Mesothelial cell of epicardium (in vitro differentiated cells): ENCODE measurements at places on chromosomes 7 and 10. TPM values are rescaled to one million over a fixed set of nuclear protein-coding genes. Genes with fewer than 3 reads are reported as not detected.

The FBXL13 gene
- 3.6 to 4.7 TPM (median 3.8 TPM) in 3 replicates for total RNA-seq

GRCh38 chr7:77542409-77542808, 5.3 kb downstream of the PTPN12 start:
- no peak overlapping the region for H3K4me3 ChIP-seq
- peak overlapping the region; percentile 23 for H3K27ac ChIP-seq
- peaks cover 42% of the 10 kb centered on the region for H3K4me1 ChIP-seq
- no peaks in the 10 kb centered on the region for H3K27me3 ChIP-seq
- H3K36me3 ChIP-seq = no peaks in the 10 kb centered on the region
- DNase-seq = no peak

GRCh38 chr7:1665549-1666316, 4.3 kb upstream of the ELFN1 start:
- H3K27ac ChIP-seq = no peak overlapping the region
- no peak overlapping the region for H3K4me3 ChIP-seq
- H3K36me3 ChIP-seq = no peaks in the 10 kb centered on the region
- peak; percentile 44 for DNase-seq
- peaks cover 6% of the 10 kb centered on the region for H3K4me1 ChIP-seq

- no peaks in the 10 kb centered on the region for H3K27me3 ChIP-seq
- H3K36me3 ChIP-seq = peaks cover 14% of the 10 kb centered on the region
- peaks cover 9% of the 10 kb centered on the region for H3K4me1 ChIP-seq
- DNase-seq = no peak
- no peak overlapping the region for H3K4me3 ChIP-seq
Measured at GRCh38 chr7:40058026-40058425, 76.4 kb downstream of the MPLKIP start.

GRCh38 chr7:631964-632830, 94.3 kb upstream of the DNAAF5 start:
- no peaks in the 10 kb centered on the region for H3K27me3 ChIP-seq
- no peak overlapping the region for H3K27ac ChIP-seq
- no peak for DNase-seq
- no peaks in the 10 kb centered on the region for H3K4me1 ChIP-seq
- H3K36me3 ChIP-seq = peaks cover 2% of the 10 kb centered on the region
- H3K4me3 ChIP-seq = no peak overlapping the region

The CRYGN gene
- total RNA-seq = 9.4 to 12.2 TPM (median 10.5 TPM) in 3 replicates

The GIMAP5 gene
- total RNA-seq = not detected in 3 replicates

The GRM3 gene
- total RNA-seq = not detected in 3 replicates

The CPEB3 gene
- 2.6 to 3.0 TPM (median 2.6 TPM) in 3 replicates for total RNA-seq

GRCh38 chr7:102892631-102893278, 20.0 kb upstream of the LRRC17 start:
- no peaks in the 10 kb centered on the region for H3K36me3 ChIP-seq
- DNase-seq = no peak
- peaks cover 56% of the 10 kb centered on the region for H3K4me1 ChIP-seq

GRCh38 chr10:31708474-31708873, 220.2 kb downstream of the ARHGAP12 start:
- H3K4me3 ChIP-seq = no peak overlapping the region
- peaks cover 15% of the 10 kb centered on the region for H3K36me3 ChIP-seq
- H3K4me1 ChIP-seq = peaks cover 21% of the 10 kb centered on the region
- no peak for DNase-seq

The ANKRD30A gene
- not detected in 3 replicates for total RNA-seq

GRCh38 chr7:24299192-24299591, 15.2 kb downstream of the NPY start:
- no peak overlapping the region for H3K27ac ChIP-seq
- H3K27me3 ChIP-seq = no peaks in the 10 kb centered on the region
- H3K36me3 ChIP-seq = no peaks in the 10 kb centered on the region
- no peaks in the 10 kb centered on the region for H3K4me1 ChIP-seq
- no peak for DNase-seq

DNA sequence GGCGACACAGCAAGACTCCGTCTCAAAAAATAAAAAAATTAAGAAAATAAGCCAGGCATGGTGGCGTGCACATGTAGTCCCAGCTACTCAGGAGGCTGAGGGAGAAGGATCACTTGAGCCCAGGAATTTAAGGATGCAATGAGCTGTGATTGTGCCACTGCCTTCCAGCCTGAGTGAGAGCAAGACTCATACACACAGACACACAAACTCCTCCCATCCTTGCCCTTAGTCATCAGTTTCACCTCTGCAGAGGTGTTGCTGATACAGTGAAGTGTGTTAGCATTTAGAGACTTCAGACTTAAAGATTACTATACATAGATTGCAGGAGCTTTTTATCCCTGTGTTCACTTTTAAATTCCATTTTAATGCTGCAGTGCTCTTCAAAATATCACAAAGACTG, 5.5 kb upstream of the H2AZ2 start:
- no peak overlapping the region for H3K27ac ChIP-seq
- no peaks in the 10 kb centered on the region for H3K27me3 ChIP-seq
- peaks cover 8% of the 10 kb centered on the region for H3K4me1 ChIP-seq

DNA sequence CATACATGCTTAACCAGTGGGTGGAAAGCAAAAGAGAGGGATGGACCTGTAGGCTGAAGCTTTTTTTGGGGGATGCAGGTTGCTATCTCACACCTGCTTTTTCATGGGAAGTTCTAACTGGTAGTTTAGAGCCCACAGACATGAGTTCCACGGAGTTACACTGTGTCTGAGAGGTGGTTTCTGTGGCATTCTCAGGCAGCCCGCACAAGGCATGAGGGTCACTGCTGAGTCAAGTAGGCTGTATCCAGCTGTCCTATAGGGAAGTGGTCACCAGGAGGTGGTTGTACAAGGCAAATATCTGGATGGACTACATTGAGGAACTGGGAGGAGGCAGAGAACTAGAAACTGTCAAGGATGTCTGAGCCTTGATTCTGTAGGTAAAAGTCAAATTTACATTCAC, 351.0 kb upstream of the POM121L12 start:
- H3K27me3 ChIP-seq = no peaks in the 10 kb centered on the region
- H3K4me3 ChIP-seq = no peak overlapping the region
- H3K36me3 ChIP-seq = no peaks in the 10 kb centered on the region
- H3K27ac ChIP-seq = no peak overlapping the region

DNA sequence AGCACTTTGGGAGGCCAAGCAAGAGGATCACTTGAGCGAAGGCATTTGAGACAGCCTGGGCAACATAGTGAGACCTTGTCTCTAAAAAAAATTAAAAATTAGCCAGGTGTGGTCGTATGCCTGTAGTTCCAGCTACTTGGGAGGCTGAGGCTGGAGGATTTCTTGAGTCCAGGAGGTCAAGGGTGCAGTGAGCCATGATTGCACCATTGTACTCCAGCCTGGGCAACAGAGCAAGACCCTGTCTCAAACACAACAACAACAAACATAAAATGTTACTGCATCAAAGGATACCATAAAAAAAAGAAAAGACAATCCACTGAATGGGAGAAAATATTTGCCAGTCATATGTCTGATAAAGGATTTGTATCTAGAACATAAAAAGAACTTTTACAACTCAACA, 60.5 kb downstream of the TACR2 start:
- no peak overlapping the region for H3K27ac ChIP-seq
- no peak overlapping the region for H3K4me3 ChIP-seq
- peaks cover 4% of the 10 kb centered on the region for H3K4me1 ChIP-seq
- H3K36me3 ChIP-seq = peaks cover 8% of the 10 kb centered on the region
- DNase-seq = no peak

- peaks cover 4% of the 10 kb centered on the region for H3K36me3 ChIP-seq
- peaks cover 28% of the 10 kb centered on the region for H3K4me1 ChIP-seq
- H3K27me3 ChIP-seq = no peaks in the 10 kb centered on the region
- H3K27ac ChIP-seq = peak overlapping the region; percentile 77
- no peak for DNase-seq
- H3K4me3 ChIP-seq = no peak overlapping the region
Measured at GRCh38 chr10:74058071-74058470, 60.2 kb downstream of the VCL start.

GRCh38 chr10:88236121-88236743, 346.9 kb downstream of the RNLS start:
- peaks cover 28% of the 10 kb centered on the region for H3K4me1 ChIP-seq
- H3K27me3 ChIP-seq = no peaks in the 10 kb centered on the region
- DNase-seq = no peak
- H3K4me3 ChIP-seq = no peak overlapping the region
- H3K27ac ChIP-seq = no peak overlapping the region

The PFKP gene
- total RNA-seq = 34.2 to 35.3 TPM (median 34.9 TPM) in 3 replicates

- no peak for DNase-seq
- H3K4me1 ChIP-seq = no peaks in the 10 kb centered on the region
- no peak overlapping the region for H3K4me3 ChIP-seq
Measured at GRCh38 chr10:120262857-120263547, 194.0 kb upstream of the PLPP4 start.

The GDF2 gene
- not detected in 3 replicates for total RNA-seq

- H3K4me3 ChIP-seq = peak overlapping the region; percentile 43
- no peaks in the 10 kb centered on the region for H3K36me3 ChIP-seq
- H3K27ac ChIP-seq = no peak overlapping the region
Measured at GRCh38 chr10:63866075-63866746, 345.0 kb downstream of the REEP3 start.

The TAS2R60 gene
- not detected in 3 replicates for total RNA-seq
